AG04450 (cell line): ENCODE measurements at places on chromosomes 11 and 22. TPM values are rescaled to one million over a fixed set of nuclear protein-coding genes. Genes with fewer than 3 reads are reported as not detected.
A peak's percentile ranks its signal among the peaks of the same experiment; 100 is the strongest.

GRCh38 chr22:46001426-46002106 is 24.6 kb upstream of the WNT7B start:
- no peak for DNase-seq

DNA sequence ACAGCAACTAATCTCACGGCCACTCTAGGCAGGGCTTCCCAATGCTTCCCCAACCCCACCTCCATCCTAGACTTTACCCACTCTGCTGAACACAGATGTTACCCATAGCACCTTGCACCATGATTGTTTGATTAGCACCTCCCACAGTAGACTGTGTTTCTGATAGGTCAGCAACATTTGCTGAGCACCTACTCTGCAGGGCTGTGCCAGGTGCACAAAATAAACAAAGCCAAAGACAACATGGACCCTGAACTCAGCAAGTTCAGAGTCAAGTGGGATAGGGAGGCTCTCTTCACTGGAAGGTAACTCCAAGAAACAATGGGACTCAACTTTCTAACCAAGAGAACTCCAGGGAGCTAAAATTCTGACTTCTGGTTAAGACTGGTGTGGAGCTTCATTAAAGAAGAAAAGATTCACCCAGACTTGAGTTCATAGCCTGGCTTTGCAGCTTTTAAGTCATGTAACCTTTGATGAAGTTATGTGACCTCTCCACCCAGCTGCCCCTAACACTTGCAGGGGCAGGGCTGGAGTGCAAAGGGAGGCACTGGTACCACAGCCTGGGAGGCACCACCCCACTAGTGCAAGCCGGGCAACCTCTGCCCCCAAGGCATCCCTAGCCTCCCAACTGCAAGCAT is 6.7 kb upstream of the RTN4RL2 start:
- no peak for DNase-seq

DNA sequence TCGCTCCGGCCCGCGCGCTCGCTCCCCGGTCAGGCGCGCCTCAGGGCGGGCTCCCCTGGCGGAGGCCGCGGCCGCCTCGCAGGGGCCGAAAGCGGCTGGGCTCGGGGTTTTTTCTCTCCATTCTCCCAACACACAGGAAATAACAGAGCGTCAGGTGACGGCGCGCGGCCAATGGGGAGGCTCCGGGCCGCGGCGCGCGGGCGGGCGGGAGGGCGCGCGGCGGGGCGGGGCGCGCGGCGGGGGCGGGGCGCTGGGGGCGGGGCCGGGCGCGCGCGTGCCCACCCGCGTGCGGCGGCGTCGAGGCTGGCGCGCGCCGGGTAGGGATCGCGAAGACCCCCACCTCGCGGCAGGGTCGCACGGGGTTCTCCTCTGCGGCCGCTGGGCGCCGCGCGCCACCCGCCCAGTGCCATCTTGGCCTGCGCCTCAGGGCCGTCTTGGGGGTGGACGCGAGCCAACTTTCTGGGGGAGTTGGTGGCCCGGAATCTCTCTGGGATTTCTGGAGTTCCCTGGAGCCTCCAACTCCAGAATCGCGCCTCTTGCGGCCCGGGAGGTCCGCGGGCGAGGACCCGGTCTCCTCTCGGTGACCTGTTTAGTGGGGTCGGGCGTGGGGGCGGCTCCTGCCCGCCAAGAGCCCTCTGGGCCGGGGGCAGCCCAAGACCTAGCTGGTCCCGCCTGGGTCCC is at the start of gene TCF20:
Gene TCF20 (minus strand): TSS at position 144 of the 681 bp plus-strand sequence. CDS start 55,348 bp downstream, outside the sequence.
- no peak for DNase-seq

Gene CHRM1
- polyA plus RNA-seq: not detected in 2 replicates

DNA sequence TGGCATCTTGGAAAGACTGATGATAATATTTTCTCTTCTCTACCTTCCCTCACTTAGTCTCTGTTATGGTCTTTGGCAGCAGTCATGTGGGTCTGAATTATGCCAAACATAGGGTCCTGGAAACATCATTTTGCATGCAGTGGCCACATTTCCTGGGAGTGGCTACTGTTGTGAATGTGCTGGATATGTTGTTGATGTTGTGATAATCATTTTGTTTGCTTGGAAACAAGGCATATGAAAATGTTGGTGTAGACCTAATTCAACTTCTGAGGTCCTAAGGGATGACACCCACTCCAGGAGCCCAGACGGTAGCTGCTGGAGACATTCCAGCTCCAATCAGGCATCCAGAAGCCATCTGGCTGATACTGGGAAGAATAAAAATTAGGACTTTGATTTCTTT is 109.7 kb downstream of the DCDC1 start:
- DNase-seq: no peak

DNA sequence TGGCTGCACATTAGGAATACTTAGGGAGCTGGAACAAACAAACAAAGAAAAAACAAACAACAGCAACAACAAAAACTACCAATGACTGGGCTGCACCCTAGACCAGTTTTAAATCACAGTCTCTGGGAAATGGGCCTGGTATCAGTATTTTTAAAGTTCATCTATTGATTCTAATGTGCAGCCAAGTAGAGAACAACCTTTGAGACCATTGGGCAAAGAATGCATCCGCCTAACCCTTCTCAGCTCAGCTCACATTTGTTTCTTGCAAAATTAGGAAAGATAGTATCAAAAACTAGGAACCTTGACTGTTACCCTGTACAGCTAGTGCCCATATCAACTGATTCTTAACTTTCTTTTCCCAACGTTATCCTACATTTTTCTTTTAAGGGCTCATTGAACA is 5.2 kb downstream of the SYT9 start:
- DNase-seq: no peak

Gene LRP4
- 3.8 and 4.1 TPM in 2 replicates for polyA plus RNA-seq

- DNase-seq: no peak
These were observed 55.3 kb upstream of the BMAL1 start for GRCh38 chr11:13222285-13222684.

Gene SLN
- not detected in 2 replicates for polyA plus RNA-seq

GRCh38 chr22:32059426-32059825 is 16.4 kb downstream of the SLC5A1 start:
- no peak for DNase-seq

Gene PGM2L1
- 1.7 and 2.6 TPM in 2 replicates for polyA plus RNA-seq

GRCh38 chr22:19903031-19903430 is 38.5 kb upstream of the COMT start:
- no peak for DNase-seq

GRCh38 chr11:96085319-96085930 is 161.5 kb upstream of the MTMR2 start:
- DNase-seq: no peak

GRCh38 chr11:109864834-109865547 is 228.2 kb upstream of the ZC3H12C start:
- DNase-seq: peak; percentile 26

GRCh38 chr11:128621601-128622501 is 34.5 kb upstream of the ETS1 start:
- peak; percentile 83 for DNase-seq

GRCh38 chr11:103699216-103699615 is 337.2 kb upstream of the DDI1 start:
- no peak for DNase-seq

DNA sequence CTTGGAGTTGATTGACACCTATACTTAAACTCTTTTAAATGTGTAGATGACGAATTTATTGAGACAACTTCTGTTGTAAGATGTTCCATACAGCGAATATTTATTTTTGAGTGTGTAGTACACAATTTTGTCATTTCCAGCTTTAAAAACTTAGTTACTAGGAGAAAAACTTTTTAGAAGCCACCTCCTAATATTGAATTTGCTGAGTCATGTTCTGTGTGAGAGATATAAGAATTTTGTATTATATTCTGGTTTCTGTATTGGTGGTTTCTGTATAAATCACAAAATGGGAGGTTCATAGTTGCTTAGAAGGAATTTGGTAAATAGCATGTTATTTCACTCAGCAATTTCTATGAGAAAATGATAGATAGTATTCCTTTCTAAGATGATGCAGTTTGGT is 171.3 kb downstream of the WNT11 start:
- DNase-seq: no peak

DNA sequence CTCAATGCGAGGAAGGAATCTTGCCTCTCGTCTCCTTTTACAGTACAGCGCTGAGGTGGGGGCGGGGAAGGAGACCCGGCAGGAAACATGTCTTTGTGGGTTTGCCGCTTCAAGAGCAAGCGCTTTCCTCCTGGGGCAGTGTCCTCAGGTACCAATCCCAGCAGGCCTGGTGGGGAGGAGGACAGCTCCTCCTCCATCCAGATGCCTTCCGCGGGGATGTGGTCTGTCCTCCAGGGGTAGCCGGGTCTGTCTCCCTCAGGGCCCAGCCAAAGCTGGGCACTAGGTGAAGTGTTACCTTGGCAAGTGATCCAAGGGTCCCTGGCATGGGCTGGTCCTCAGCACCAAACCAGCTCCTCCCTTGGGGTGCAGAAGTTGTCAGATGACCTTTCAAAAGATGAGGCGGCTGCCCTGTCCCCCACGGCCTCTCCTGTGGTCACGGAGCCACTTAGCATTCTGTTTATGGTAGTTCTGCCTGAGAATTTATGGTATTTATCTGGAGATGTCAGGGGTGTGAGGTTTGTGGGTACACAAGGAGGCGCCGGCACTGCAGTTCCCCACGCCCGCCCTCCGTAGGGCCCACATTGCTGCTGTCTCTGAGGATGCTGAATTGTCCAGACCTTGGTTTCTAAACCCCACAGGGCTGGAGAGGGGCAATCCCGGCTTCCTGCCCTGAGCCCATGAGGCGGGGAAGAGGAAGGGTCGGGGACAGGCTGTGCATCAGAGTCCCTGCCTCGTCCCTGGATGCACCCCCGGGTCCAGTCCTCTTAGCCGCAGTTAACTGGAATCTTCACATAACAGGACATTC is 93.5 kb upstream of the ANO1 start:
- no peak for DNase-seq

Gene TEX12
- 0.19 TPM in 1 of 2 replicates, not detected in the other for polyA plus RNA-seq

GRCh38 chr22:43094551-43094950 is 5.4 kb upstream of the TTLL1 start:
- no peak for DNase-seq

- DNase-seq: no peak
These were observed 114.7 kb downstream of the CSTPP1 start for GRCh38 chr11:47051217-47051616.

DNA sequence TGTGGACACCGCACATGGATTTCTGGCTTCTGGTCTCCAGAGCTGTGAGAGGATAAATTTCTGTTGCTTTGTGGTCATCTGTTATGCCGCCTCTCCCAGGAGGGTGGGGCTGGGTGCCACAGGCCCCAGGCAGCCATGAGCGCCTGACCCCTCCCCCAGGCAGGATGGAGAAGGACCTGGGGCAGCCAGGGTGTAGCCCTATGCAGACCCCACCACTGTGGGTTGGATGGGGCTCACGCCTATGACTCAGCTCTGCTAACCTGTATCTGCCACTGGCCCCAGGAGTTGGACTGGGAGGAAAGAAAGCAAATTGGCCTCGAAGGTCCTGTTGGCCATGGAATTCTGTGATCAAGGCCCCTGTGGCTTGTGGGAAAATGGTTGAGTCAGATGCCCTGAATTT is 1351.1 kb downstream of the BRD1 start:
- DNase-seq: no peak

Gene ENTHD1
- polyA plus RNA-seq: not detected in 2 replicates

DNA sequence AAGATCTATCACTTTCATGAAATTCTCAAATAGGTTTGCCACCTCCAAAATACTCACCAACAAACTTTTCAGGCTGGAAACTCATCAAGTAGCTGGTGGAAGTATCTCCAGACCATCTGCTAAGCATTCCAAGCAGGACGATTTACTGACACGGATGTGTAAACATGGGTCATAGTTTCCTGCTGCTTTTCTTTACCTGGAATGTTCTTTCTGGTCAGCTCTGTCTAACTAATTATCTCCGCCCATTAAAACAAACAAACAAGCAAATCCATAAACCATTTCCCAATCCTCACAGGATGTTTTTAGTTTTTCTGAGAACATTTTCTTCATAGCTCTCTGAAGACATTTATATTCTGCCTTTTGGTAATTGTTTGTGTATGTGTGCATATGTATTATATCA is 397.0 kb downstream of the METTL15 start:
- no peak for DNase-seq

DNA sequence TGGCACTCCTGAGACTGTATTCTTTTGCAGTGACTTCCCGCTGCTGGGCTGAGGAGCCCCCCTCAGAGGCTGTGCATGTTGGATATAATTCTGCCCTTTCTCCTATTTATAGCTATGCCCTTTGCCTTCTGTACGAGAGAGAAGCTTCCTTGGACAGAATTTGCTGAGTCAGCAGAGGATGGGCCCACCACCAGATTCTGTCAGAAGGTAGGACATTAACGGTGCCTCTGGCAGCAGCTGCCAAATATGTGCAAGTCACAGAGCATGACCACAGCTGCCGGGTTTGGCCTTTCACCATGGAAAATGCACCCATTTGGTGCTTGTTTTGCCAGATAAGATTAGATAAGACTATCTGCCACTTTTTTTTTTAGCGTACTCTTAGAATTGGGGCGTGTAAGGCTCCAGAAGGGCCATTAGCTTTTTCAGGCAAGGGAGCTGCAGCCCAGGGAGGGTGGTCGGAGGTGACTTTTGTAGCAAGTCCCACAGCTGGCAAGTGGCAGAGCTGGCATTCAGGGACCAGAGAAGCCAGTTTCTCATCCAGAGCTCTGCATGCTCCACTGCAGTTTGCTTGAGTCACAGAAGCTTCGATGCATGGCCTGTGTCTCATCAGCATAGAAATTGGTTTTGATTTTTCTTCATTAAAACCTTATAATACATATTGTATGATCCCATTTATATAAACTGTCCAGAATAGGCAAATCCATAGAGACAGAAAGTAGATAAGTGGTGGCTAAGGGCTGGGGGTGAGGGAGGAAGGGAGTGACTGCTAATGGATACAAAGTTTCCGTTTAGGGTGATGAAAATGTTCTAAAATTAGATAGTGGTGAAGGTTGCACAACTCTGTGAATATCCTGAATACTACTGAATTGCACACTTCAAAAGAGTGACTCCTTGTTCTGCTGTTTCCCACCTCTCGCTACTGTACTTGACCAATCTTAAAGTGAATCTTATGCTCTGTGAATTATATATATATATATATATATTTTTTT is 15.8 kb downstream of the UPB1 start:
- no peak for DNase-seq

DNA sequence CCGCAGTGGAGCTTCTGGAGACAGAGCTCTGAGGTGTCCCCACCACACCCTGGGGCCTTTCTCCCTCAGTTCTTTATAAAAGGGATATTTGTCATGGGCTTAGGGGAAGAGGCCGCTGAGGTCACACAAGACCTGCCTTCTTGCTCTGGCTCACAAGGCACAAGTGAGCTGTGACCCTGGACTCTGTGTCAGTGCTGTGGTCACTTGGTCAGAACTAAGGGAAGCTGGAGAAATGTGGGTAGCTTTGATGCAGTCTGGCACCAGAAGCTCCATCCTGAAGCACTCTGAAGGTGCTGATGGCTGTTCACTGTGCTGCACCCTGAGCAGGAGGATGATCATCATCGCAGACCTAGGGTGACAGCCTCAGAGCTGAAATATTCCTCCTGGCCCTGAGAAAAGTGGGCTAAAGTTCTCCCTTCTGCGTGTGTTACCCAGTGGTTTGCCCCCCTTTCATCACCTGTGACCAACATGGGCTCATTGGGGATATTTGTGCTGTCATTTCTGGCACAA is 28.1 kb upstream of the VPREB1 start:
- no peak for DNase-seq

Gene MMP8
- polyA plus RNA-seq: 0.04 TPM in 1 of 2 replicates, not detected in the other

GRCh38 chr11:12071574-12071973 is 38.8 kb upstream of the MICAL2 start:
- DNase-seq: no peak

Gene KIF18A
- 5.4 and 8.9 TPM in 2 replicates for polyA plus RNA-seq

- no peak for DNase-seq
These were observed 378.4 kb downstream of the DDX10 start for GRCh38 chr11:109043315-109043714.

- DNase-seq: no peak
These were observed 627.8 kb downstream of the TBC1D22A start for GRCh38 chr22:47390026-47390970.

- no peak for DNase-seq
These were observed 32.9 kb downstream of the CABIN1 start for GRCh38 chr22:24043958-24044357.

Gene VWCE
- polyA plus RNA-seq: 1.4 and 1.7 TPM in 2 replicates

Gene GLB1L3
- polyA plus RNA-seq: not detected in 2 replicates
